Hematopoietic multipotent progenitor cell (in vitro differentiated cells): ENCODE measurements at places on chromosomes 2 and 18. TPM values are rescaled to one million over a fixed set of nuclear protein-coding genes. Genes with fewer than 3 reads are reported as not detected.

EEF1B2 gene
- total RNA-seq: 1,435 TPM

DNA sequence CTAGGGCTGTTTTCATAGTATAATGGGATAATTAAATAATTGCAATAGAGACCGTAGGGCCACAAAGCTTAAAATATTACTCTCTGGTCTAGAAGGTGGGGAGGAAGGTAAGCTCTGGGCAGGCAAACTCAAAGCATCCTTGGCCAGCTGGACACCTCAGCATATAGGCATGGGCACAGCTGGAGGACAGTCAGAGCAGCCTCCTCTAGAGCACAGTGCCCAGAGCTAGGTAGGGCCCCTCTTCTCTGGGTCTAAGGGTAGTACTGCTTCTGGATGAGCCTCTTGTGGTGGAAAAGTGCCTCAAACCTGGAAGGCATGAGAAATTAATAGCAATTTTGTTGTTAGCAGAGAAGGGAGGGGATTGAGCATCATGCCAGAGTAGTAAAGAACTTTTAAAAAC, 291.3 kb upstream of the FBXO11 start:
- no peak for DNase-seq

- no peak for DNase-seq
These were observed 211.4 kb downstream of the KLHL29 start for GRCh38 chr2:23596316-23596885.

DNA sequence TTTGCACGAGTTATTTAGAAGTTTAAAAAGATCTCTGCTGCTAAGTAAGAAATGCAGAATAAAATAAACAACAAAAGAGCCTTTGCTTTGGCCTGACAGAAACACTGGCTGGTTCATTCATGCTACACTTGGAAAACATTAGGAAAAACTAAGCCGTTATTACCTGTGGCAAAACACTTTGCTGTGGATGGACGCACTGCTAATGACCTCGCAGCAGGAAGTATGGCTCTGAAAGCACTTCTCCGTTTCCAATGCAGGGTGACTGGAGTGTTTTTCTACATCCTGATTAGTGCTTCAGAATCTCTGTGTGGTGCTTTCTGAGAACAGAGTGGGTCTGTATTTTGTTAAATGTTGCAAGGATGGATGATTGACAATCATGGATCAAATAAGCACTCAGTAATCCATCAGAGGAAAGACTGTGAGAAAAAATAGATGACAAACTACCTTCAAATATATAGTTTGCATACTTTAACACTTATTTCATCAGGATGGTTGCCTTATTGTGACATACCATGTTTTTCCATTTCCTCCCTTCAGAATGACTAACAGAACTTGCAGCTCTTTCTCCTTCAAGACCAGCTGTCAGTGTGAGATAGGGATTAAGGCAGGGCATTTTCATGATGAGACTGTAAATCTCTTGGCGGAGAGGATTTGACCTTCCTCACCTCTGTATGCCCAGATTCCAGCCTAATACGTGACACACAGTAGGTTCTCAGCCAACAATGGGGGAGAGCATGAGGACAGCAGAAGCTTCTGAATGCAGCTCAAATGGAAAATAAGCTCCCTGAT, 38.0 kb downstream of the LINC00305 start:
- DNase-seq: peak; percentile 9

- DNase-seq: no peak
These were observed 90.1 kb downstream of the MALT1 start for GRCh38 chr18:58761241-58761969.
